ENCODE measurements at places on chromosomes 12 and 14.

DNA sequence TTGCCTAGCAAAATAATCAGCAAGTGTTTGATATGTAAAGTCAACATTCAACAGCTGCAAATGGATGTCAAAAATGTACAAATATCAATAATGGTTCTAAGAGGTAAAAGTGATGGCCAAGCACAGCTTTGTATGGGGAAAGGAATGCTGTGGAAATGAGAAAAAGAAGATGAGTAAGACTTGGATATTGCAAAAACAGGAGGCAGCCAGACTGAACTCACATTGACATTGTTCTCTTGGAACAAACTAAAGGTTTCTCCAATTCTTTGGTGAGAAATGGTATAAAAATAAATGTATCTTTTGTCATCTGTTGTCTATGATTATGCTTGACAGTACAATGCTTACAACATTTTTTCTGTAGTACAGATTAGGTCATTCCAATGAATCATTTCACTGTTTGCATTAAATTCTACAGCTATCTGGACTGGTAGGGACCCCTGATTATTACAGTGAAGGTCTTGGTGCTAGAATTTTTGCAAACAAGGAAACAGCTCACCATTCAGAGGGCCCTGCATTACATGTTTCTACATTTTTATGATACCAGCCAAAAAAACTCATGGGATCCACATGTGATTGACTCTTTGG is 465.7 kb downstream of the NOVA1 start:
- no peak for DNase-seq

GRCh38 chr12:40622246-40622838 is 69.9 kb upstream of the CNTN1 start:
- DNase-seq: peak; percentile 84

DNA sequence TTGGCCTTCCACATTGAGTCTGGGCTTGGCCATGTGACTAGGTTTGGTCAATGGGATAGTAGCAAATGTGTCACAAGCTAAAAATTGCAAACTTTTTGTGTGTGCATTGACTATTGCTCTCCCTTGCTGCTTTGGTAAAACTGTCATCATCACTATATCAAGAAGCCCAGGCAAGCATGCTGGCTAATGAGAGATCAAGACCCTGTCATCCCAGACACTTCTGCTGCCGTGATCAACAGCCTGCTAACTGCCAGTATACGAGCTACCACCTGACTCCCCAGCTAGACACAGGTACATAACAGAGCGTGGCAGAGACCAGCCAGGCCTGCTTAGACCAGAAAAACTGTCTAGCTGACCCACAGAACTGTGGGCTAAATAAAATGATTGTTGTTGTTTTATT is 456.7 kb upstream of the DCN start:
- no peak for DNase-seq

GRCh38 chr12:76329606-76330005 is 18.6 kb downstream of the BBS10 start:
- no peak for DNase-seq

DNA sequence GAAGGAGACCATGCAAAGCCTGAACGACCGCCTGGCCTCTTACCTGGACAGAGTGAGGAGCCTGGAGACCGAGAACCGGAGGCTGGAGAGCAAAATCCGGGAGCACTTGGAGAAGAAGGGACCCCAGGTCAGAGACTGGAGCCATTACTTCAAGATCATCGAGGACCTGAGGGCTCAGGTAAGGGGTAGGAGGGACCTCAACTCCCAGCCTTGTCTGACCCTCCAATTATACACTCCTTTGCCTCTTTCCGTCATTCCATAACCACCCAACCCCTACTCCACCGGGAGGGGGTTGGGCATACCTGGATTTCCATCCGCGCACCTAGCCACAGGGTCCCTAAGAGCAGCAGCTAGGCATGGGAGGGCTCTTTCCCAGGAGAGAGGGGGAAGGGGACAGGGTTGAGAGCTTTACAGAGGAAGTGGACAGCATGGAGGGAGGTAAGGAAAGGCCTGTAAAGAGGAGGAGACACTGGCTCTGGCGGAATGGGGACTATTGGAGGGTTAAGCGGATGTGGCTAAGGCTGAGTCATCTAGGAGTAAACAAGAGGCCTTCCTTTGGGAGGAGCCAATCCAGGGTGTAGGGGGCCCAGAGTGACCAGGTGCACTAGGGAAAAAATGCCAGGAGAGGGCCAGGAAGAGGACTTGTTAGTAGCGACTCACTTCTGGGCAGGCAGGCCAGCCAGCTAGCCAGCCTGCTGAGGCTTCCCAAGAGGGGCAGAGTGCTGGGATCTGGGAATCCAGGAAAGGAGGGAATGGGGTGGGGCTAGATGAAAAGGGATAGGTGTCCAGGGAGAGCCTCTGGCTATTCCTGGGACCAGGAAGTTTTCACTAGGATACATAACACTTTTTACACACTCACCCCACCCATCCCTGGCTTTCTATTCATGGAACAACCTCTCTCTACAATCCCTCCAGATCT is 754 bp downstream of the KRT18 start:
- DNase-seq: no peak

DNA sequence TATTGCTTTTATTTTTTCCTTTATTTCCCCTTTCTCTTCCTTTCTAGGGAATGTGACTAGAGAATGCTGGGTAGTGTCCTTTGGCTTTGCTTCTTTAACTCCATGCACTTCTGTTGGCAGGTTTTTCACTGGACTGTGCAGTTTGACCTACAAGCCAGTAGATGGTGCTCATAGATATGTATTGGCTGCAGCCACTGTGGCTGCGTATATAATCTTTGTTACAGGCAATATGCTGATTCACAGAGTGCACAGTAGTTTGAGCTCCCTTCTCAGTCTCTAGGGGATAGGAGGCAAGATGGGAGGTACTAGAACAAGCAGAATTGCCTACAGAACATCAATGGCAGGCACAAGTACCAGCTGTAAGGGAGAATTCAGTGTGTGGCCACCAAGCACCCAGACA is 503.5 kb downstream of the LRFN5 start:
- peak; percentile 87 for DNase-seq

- no peak for DNase-seq
Observed at GRCh38 chr12:130973906-130974305, 20.2 kb downstream of the ADGRD1 start.

- no peak for DNase-seq
Observed at GRCh38 chr14:51310505-51310944, 70.5 kb downstream of the TMX1 start.
